ENCODE measurements at places on chromosomes 4 and X. TPM values are rescaled to one million over a fixed set of nuclear protein-coding genes. Genes with fewer than 3 reads are reported as not detected.

The GABRA4 gene
- total RNA-seq: not detected

DNA sequence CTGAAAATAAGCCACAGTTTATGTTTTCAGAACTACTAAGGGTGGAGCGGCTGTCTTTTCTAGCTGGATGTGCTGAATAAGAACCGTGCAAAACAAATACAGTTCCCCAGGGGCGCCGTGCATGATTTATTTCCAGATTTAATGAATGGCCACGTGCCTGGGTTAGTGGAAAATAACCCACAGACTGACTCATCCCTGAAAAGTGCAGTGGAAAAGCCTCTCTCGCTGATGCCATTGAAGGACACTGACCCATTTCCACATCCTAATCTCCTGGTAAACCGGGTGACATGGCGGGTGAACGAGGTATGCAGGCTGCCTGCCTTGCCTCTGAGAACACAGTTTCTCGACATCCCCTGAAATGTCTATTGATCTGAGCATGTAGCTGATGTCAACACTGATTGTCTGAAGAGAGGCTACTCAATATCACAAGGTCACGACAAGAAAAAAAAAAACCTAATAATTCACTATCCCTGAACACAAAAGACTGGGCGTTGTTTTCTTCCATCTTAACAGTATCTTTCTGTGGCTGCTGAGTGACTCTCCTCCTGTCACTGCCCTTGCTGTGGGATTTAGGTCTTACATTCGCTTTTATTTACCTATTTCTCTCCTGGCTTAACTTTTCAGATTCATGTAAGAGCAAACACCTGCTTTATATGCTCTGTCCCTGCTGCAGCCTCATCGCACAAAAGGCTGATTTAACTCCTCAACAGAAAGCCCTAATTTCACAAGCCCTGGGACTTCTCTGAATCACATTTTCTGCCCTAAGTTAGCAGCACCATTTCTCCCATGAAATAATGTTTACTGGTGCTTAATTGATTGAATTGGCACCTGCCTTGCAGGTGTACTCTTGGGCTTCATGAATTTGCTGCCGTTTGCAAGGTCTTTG lies 76.9 kb upstream of the SCOC start:
- DNase-seq: no peak
- H3K27ac ChIP-seq: peak overlapping the region; percentile 42

- no peaks in the 10 kb centered on the region for H3K36me3 ChIP-seq
- DNase-seq: no peak
- no peaks in the 10 kb centered on the region for H3K27me3 ChIP-seq
- no peaks in the 10 kb centered on the region for H3K4me1 ChIP-seq
- H3K4me3 ChIP-seq: no peak overlapping the region
Measured at GRCh38 chrX:26352891-26353430, 137.0 kb downstream of the MAGEB5 start.

GRCh38 chrX:17692709-17693346 lies 44.5 kb upstream of the SCML1 start:
- no peak for DNase-seq
- peaks cover 6% of the 10 kb centered on the region for H3K4me1 ChIP-seq
- H3K27me3 ChIP-seq: no peaks in the 10 kb centered on the region
- H3K4me3 ChIP-seq: no peak overlapping the region

DNA sequence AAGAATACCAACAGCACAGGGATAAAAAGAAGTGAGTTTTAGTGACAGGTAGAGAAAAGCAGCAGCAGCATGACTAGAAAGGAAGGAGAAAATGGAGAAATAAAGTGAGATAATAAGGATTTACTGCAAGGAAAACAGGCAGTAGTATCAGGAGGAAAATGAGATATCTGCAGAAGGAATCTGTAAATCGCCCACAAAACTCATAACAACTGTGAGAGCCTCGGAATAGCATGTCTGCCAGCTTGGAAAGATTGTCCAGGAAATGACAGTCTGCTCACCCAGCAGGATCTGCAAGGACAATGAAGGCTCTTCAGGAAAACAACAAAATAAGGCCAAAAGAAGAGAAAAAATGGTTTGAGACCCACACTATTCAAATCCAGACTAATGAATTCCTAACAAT lies 47.4 kb downstream of the CXXC4 start:
- H3K4me1 ChIP-seq: no peaks in the 10 kb centered on the region
- H3K27ac ChIP-seq: no peak overlapping the region
- DNase-seq: no peak
- no peaks in the 10 kb centered on the region for H3K36me3 ChIP-seq
- H3K4me3 ChIP-seq: no peak overlapping the region

The IL2RG gene
- total RNA-seq: not detected

- no peaks in the 10 kb centered on the region for H3K27me3 ChIP-seq
- H3K27ac ChIP-seq: no peak overlapping the region
- no peak for DNase-seq
- no peak overlapping the region for H3K4me3 ChIP-seq
Measured at GRCh38 chrX:15471028-15471427, 22.1 kb downstream of the PIR start.

Data from osteocyte (in vitro differentiated cells).